ENCODE measurements at places on chromosomes 16 and 17. TPM values are rescaled to one million over a fixed set of nuclear protein-coding genes. Genes with fewer than 3 reads are reported as not detected.
A peak's percentile ranks its signal among the peaks of the same experiment; 100 is the strongest.

DNA sequence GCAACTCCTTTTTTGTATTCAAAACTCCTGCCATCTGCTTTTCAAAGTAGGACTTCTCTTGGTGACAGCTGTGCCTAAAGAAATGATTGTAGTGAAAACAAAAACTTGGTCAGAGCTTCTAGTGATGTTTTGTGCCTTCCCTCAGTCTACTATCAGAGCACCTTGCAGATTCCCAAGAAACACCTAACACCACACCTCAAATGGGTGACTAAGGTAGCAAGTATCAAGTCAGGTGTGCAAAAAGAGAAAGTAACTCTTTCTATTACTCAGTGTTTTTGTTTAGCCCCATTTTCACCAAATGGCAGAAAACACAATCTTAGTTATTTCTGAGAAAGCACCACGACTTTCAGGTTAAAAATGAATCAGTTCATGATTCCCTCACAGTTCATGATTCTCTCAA, 2.0 kb upstream of the PMFBP1 start:
- no peak for DNase-seq

Gene GPR142
- not detected for total RNA-seq

- DNase-seq: no peak
Observed at GRCh38 chr17:65657251-65657828, 95.9 kb upstream of the AXIN2 start.

GRCh38 chr17:79691931-79692330, 38.8 kb upstream of the ENPP7 start:
- DNase-seq: no peak

Gene APRT
- 151 TPM for total RNA-seq

GRCh38 chr17:57406131-57406980, 150.0 kb downstream of the MSI2 start:
- peak; percentile 84 for DNase-seq

GRCh38 chr16:24731722-24732419, 2.4 kb downstream of the TNRC6A start:
- no peak for DNase-seq

Gene BEAN1
- total RNA-seq: not detected

DNA sequence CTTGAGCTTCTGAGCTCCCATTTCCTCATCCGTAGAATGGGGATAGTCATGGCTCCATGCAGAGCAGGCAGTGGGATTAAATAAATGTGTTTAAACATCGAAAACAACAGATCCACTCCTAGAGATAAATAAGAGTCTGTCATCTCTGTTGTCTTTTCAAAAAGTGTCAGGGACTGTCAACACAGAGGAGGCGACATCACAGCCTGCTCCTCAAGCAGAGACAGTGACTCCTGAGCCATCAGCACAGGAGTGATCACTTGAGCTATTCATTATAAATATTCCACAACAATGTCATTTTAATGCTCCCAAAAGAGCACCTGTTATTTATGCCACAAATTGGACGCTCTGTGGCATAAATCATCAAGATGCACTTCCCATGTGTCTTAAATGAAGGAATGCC, 605.6 kb upstream of the CDH5 start:
- DNase-seq: no peak

DNA sequence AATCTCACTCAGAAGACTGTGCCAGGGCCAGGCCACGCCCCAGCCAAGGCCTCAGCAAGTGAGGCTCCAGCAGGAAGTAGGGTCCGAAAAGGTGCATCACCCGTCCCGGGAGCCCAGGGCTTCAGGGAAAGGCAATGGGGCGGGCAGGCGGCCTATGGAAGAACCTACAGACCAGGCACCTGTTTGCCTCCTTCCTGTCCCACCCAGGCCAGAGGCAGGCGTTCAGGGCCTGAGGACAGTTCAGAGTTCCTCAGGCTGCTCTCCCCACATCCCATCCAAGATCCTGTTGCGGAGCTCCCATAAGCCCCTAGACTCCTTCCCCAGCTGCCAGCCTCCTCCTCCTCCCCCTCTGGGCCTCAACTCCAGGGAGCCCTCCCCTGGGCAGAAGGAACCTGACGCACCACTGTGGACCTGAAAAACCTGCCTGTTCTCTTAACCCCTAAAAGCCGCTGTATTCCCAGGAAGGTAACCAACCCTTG, 2.3 kb downstream of the CLUH start:
- no peak for DNase-seq

GRCh38 chr16:79077346-79077745, 523.2 kb downstream of the MAF start:
- no peak for DNase-seq

- no peak for DNase-seq
Observed at GRCh38 chr17:75153780-75154194, 525 bp downstream of the JPT1 start.

Gene C17orf78
- not detected for total RNA-seq

- no peak for DNase-seq
Observed at GRCh38 chr17:76411247-76411646, 26.8 kb downstream of the SPHK1 start.

- DNase-seq: no peak
Observed at GRCh38 chr17:49457564-49458535, 37.2 kb upstream of the NGFR start.

GRCh38 chr16:4634768-4635167, 10.1 kb downstream of the MGRN1 start:
- DNase-seq: no peak

DNA sequence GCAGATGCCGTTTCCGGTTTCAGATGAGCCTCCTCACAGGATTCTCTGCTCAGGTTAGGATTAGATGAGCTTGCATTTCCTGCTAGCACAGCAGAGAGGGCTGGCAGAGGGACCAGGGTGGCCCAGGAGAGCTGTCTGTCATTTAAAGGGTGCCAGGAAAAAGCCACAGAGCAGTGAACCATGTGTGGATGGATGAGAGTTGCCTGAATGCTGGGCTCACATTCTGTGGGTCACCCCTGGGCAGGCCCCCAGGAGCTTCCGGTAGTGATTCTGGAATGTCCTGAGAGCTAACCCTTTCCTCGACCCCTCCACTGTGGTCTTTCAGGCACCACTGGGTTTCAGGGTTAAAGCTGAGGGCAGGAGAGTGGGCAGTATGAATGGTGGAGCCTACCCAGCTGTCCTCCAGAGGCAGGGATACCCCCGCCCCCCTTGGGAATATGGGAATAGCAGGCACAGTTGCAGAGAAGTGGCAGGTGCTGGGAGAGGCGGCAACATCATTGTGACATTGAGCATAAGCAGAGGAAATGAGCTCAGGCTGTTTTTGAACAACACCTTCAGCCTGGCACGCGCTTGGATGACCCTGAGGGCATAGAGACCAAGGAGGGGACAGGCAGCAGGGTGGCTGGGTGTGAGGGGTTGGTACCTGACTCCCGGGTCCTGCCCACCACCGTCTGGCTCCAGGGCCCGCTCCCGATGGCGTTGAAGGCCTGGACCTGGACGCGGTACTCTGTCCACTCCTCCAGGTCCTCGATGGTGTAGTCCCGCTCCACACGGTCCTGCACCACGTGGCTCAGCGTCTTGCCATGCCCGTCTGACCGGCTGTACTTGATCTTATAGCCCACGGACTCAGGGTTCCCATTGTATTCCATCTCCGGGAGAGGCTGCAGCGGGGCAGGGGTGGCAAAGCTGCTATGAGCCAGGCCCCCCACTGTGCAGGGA, 83.0 kb upstream of the CDC42EP4 start:
- DNase-seq: no peak

Gene CCL23
- total RNA-seq: not detected

Gene TBC1D3G
- total RNA-seq: not detected

Gene UTS2R
- not detected for total RNA-seq

GRCh38 chr17:39212841-39213480, 12.8 kb downstream of the STAC2 start:
- DNase-seq: no peak

Gene HOXB1
- not detected for total RNA-seq

Gene PLEKHG4
- total RNA-seq: 2.2 TPM

Gene ADAD2
- total RNA-seq: not detected

GRCh38 chr16:51545951-51546350, 394.9 kb upstream of the SALL1 start:
- no peak for DNase-seq

GRCh38 chr17:18267366-18267765, 6.9 kb downstream of the MIEF2 start:
- no peak for DNase-seq

- DNase-seq: no peak
Observed at GRCh38 chr17:55426851-55427586, 5.4 kb upstream of the MMD start.

Gene CCL16
- total RNA-seq: not detected

GRCh38 chr17:77632619-77633018, 325.9 kb upstream of the TNRC6C start:
- no peak for DNase-seq

Gene CCDC144A
- total RNA-seq: 0.42 TPM

Gene NPIPA5
- total RNA-seq: 7.8 TPM

DNA sequence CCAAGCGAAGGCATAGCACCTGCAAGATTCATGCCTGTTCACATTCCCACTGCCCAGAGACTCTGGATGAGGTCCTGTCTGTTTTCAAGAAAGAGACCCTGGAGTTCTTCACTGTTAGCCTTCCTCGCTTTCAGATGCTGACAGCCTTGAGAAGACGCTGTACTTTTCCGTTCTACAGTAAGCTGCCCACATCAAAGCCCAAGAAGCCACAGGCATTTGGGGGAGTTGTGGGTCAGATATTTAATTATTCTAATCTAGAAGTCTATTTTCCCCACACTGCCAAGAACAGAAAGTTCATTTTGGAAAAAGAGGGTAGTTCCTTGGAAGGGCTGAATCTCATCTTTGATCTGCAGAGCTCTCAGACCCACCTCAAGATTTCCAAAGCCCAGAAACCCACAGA, 127.9 kb downstream of the AXIN2 start:
- peak; percentile 76 for DNase-seq

Gene CPHXL2
- not detected for total RNA-seq

DNA sequence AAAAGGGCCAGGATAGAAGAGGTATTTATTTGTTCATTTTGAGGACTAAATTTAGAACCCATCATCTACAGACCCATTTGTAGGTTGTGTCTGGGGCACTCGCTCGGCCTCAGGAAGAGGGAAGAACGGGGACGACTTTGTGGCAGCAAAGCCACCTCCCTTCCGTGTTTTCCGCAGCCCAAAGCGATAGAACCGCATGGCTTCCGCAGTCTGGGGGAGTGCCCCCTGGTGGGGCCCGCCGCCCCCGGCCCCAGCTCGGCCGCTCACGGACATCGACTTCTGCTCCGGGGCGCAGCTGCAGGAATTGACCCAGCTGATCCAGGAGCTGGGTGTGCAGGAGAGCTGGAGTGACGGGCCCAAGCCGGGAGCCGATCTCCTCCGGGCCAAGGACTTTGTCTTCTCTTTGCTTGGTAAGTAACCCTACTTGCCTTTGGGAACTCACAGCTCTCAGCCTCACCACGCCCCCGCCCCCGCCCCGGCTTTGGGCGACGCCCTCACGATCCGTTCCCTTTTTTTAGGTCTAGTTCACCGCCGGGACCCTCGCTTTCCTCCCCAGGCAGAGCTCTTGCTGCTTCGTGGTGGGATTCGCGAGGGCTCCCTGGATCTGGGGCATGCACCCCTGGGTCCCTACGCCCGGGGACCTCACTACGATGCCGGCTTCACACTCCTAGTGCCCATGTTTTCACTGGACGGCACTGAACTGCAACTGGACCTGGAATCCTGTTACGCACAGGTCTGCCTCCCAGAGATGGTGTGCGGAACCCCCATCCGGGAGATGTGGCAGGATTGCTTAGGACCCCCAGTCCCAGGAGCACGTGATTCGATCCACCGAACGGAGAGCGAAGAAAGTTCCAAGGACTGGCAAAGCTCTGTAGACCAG, 681 bp downstream of the TMEM102 start:
- peak; percentile 55 for DNase-seq

Gene NPIPB9
- not detected for total RNA-seq

- peak; percentile 33 for DNase-seq
Observed at GRCh38 chr17:30112794-30113193, 3.8 kb upstream of the NSRP1 start.

Gene SCN4A
- not detected for total RNA-seq

DNA sequence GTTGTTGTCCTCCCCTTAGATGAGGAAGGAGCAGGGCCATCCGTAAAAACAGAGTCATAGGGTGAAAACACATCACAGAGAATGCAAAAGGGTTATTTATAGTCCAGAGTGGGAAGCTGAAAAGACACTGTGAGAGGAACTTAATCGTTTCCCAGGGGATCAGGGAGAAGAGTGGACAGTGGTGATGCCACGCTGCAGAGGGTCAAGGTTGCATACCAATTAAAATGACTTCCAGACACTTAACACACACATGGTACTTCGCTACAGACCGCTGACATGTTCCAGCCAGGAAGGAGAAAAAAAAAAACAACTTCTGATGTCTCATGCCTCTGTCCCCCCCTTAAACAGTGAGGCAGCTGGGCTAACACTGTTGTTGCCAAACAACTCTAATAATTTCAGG, 713.8 kb upstream of the RBFOX1 start:
- no peak for DNase-seq

GRCh38 chr16:78892951-78893733, 707.4 kb downstream of the MAF start:
- DNase-seq: no peak

- DNase-seq: peak; percentile 26
Observed at GRCh38 chr16:57358527-57359095, at the start of gene CCL22. TSS of gene CCL22 (plus strand) at chr16:57358783. CDS start at chr16:57358817, 34 bp downstream.

Gene CACNG3
- total RNA-seq: not detected

GRCh38 chr17:44794851-44795413, 35.2 kb downstream of the GJC1 start:
- DNase-seq: peak; percentile 97

Gene CDIPT
- total RNA-seq: 103 TPM

GRCh38 chr16:50615891-50616290, 65.2 kb downstream of the SNX20 start:
- no peak for DNase-seq

- DNase-seq: no peak
Observed at GRCh38 chr16:8929086-8929748, 34.5 kb downstream of the USP7 start.

Gene FOXN1
- not detected for total RNA-seq

- DNase-seq: peak; percentile 34
Observed at GRCh38 chr16:9836118-9836736, 346.0 kb downstream of the GRIN2A start.

- DNase-seq: peak; percentile 57
Observed at GRCh38 chr17:32319548-32319905, 22.4 kb downstream of the C17orf75 start.

All from M059J (cell line).